NCI-H1930 (cell line): ENCODE measurements at places on chromosomes 5 and 9.

DNA sequence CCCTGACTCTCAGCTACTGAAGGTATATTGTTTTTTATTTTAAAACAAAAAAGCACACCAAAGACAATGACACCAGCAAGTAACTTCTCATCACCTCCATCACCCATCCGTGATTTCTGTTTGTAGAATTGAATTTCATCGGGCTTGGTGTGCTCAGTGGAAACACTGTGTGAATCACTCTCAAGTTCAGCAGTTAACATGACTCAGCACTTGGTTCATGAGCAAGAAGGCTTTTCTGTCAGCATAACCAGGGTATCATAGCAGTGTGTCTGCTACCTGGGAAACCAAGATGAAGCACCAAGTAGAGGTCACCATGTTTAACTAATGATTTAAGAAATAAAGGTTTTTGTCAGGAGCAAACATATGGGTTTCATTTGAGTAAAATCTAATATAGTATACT, 123.7 kb downstream of the INSYN2B start:
- no peak for DNase-seq

- DNase-seq: no peak
Observed at GRCh38 chr5:1751864-1752822, 47.5 kb downstream of the MRPL36 start.

GRCh38 chr5:126718236-126718868, 58.6 kb upstream of the LMNB1 start:
- DNase-seq: no peak

DNA sequence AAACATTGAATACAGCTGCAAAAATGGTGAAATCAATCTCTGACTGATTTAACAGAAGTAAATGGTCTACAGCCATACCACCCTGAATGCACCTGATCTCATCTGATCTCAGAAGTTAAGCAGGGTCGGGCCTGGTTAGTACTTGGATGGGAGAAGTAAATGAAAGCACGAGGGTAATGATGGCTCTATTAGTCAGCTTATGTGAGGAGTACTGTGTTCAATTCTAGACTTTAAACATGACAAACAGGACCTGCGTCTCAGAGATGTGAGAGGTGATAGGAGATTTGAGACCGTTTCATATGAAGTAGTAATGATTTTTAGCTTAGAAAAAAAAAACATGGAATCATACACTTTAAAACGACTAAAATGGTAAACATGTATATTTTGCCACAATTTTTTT, 77.1 kb upstream of the SUSD1 start:
- no peak for DNase-seq

DNA sequence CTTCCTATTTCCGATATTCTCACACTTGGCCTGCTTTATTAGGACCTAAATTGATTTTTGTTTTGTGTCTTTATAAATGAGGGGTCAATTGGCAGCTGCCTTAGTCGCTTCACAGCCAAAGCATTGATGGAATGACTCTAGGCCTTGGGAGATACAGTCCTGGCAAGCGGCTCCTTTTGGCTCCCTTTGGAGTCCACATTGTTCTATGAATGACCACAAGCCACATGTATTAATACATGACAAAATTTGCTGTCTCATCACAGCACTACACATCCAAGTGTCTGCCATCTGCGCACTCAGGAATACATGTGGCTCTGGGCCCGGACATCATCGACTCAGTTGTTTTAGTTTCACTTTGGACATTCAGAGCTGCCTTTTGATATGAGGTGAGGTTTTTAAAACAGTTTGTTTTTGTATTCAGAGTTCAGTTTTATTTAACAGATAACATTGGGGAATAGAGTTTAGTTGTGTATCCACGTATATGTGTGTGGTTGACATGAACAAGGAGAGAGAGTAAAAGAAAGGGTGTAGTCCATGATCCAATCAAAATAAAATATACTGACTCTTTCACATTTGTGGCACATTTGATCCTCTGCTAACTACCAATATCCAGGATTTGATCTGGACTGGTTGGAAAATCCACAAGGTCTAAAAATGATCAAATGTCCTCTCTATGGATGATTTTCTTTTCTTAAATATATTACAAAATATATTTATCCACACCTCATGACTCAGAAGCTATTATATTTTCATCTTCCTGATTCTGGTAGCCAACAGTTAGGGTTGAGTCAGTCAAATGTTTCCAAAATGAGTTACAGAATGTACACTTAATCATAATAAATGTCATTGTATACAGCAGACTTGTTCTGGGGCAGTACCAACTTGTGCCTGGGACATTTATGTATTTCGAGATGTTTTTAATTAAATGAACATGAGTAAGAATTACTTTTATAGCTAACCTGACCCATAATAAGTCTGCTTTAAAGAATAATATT, 114.0 kb upstream of the MTAP start:
- DNase-seq: no peak

DNA sequence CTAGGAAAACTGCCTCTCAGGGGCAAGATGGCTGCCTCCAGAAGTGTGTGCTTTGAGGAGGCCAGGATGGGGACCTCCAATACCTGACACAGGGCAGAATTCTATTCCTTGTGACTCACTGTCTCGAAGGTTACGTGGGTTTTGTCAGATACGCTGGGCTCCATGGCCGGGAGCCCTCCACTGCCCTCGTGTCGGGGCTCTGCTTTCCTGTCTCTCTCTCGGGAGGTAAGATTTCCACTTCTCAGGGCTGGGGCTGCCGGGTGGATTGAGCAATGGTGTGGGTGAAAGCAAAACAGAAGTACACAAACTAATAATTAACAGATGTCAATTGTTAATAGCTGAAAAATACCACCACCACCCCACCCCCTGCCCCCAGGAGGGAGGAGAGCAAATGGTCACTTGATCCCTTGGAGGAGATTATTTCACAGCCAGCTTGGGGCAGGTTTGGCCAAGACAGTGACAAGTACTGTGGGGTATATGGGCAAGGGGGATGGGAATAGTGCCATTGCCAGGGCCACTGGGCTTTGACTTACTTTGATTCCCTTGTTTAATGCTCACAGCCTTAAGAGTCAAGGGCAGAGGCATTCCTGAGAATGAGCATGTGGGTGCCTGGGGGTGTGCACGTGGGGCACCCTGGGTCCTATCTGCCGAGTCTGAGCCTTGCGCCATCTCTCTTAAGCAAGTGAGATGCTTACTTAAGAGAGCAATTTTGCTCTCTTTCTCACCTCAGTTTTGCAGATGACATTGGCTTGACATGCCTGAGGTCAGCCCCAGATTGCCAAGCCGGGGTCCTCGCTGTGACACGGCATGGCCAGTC, 28.8 kb upstream of the DAB2IP start:
- DNase-seq: no peak

DNA sequence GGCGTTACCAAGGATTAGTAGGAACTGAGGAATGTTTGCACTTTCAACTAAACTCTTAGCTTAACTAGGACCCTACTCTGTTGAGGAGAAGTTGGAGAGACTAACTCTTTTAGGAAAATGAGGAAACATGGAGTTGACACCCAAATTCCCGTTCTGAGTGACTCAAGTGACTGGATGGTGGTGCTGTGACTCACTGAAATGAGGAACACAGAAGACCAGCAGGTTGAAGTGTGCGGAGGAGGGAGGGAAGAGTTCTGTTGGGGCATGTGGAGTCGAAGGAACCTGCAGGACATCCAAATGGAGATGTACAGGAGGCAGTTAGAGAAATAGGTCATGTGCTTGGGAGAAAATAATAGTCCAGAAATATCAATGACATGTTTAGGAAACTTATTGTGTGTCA, 8.2 kb downstream of the HEXB start:
- DNase-seq: no peak

DNA sequence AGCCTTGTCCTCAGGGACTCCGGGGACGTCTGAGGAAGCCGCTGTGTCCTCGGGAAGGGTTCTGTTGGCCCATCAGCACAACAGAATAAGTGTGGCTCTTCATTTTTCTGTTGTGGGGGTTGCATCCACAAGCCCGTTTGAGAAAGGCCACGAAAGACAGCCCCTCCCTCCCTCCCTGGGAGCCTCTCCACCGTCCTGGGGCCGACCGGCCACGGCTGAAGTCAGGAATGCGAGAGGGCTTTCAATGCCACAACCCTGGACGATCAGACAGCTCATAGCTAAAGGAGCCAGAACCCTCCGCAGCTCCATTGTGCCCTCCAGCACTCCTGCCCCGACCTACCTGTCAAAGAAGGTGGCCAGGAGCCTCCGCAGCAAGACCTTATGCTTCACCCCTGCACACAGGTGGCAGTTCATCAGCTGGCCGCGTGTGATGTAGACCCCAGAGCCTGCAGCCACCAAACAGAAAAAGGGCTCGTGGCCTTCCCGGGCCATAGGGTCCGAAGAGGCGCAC, 52.4 kb upstream of the UBAC1 start:
- DNase-seq: no peak

DNA sequence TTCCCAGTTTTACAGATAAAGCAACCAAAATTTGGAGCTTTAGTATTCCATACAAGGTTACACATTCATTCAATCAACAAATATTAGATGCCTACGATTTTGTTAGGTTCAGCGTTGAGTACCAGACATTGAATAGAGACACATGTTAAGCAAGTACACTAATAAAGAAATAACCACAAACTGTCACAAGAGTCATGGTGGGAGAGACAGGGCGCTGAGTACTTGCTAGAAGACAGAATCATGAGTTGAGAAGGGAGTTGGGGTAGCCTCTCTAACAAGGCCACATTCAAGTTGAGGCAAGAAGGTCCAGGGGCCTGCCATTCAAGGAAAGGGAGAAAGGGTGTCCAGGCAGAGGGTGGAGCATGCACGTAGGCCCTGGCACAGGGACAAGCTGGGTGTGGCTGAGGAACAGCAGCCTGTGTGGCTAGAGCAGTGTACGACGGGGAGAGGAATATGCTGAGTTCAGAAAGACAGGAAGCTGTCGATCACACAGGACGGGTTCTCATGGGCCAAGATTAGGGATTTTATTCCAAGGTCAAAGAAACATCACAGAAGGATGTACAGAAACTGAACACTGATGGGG, 17.0 kb downstream of the CDK5RAP2 start:
- no peak for DNase-seq

- DNase-seq: no peak
Observed at GRCh38 chr5:52481201-52481600, 306.5 kb upstream of the ITGA1 start.
